Cardiac septum (tissue), 1 donor: ENCODE measurements at places on chromosomes 5 and 9. TPM values are rescaled to one million over a fixed set of nuclear protein-coding genes. Genes with fewer than 3 reads are reported as not detected.

Gene ENTREP1
- total RNA-seq: 25.1 TPM

Gene BTNL8
- total RNA-seq: 0.43 TPM

Gene NUTM2G
- total RNA-seq: not detected

Gene NDUFAF2
- 27.1 TPM for total RNA-seq

Gene PCDHGA4
- 15.6 TPM for total RNA-seq

Gene PROP1
- total RNA-seq: not detected

Gene SLC34A3
- not detected for total RNA-seq

Gene TMED9
- total RNA-seq: 94.9 TPM

Gene TUSC1
- 8.9 TPM for total RNA-seq

Gene CENPH
- 2.9 TPM for total RNA-seq

Gene PHF24
- total RNA-seq: 0.57 TPM

Gene LURAP1L
- total RNA-seq: 2.6 TPM

Gene SH3RF2
- 231 TPM for total RNA-seq

Gene ARHGAP26
- total RNA-seq: 32.0 TPM

Gene OR1J2
- total RNA-seq: not detected

Gene GABBR2
- 1.1 TPM for total RNA-seq

Gene SV2C
- total RNA-seq: 0.67 TPM

Gene WASHC1
- 8.7 TPM for total RNA-seq

Gene SPAG8
- 3.5 TPM for total RNA-seq

Gene SLC25A25
- total RNA-seq: 5.6 TPM

Gene GFI1B
- total RNA-seq: not detected

Gene FCN1
- 5.3 TPM for total RNA-seq

Gene FOXD4L3
- not detected for total RNA-seq

Gene RUSC2
- total RNA-seq: 44.5 TPM

Gene GALNT12
- 0.38 TPM for total RNA-seq

Gene ACER2
- total RNA-seq: 4.1 TPM

Gene AOPEP
- 260 TPM for total RNA-seq

Gene DDX4
- total RNA-seq: not detected

Gene BTNL9
- total RNA-seq: 25.2 TPM

Gene RNF183
- total RNA-seq: not detected

Gene TMEM215
- not detected for total RNA-seq

Gene DPYSL3
- 51.1 TPM for total RNA-seq

Gene TXNDC8
- total RNA-seq: not detected

Gene POU5F2
- 0.73 TPM for total RNA-seq

Gene GABRA1
- total RNA-seq: not detected

Gene NRG2
- 5.1 TPM for total RNA-seq

Gene LOX
- 6.8 TPM for total RNA-seq

Gene SPTAN1
- total RNA-seq: 380 TPM

Gene SLC36A3
- not detected for total RNA-seq

Gene KLHL3
- 35.1 TPM for total RNA-seq

Gene LRSAM1
- total RNA-seq: 24.4 TPM
